ENCODE measurements at places on chromosomes 2 and 18. TPM values are rescaled to one million over a fixed set of nuclear protein-coding genes. Genes with fewer than 3 reads are reported as not detected.

DNA sequence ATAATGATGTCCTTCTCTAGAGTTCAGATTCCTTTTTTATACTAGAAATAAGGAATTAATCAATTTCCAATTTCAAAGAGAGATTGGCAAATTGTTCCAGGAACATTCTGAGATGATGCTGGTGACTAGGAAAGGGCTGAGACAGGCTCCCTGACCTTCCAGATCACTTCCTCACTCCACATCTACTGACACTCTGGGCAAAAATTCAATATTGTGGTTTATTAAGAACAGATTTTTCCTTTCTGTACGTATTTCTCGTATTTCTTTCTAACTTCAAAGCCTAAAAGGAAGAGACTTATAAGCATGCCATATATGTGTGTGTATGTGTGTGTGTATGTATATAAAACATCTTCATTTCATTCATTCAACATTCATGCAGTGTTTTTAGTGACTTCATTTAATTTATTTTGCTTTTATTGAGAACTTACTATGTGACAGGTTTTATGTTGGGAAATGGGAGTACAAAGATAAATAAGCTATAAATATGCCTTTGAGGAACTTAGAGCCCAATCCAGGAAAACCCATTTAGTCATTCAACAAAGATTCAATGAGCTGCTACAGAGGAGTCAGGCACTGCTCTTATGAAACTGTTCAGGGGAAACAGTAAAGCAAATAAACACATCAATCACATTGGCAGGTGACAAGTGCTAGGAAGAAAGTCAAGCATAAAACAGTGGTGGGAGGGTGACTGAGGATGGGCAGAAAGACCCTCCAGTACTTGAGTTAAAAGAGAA is 137.9 kb downstream of the RDH14 start:
- no peak for DNase-seq

CABLES1 gene
- 4.5 TPM for polyA plus RNA-seq

DNA sequence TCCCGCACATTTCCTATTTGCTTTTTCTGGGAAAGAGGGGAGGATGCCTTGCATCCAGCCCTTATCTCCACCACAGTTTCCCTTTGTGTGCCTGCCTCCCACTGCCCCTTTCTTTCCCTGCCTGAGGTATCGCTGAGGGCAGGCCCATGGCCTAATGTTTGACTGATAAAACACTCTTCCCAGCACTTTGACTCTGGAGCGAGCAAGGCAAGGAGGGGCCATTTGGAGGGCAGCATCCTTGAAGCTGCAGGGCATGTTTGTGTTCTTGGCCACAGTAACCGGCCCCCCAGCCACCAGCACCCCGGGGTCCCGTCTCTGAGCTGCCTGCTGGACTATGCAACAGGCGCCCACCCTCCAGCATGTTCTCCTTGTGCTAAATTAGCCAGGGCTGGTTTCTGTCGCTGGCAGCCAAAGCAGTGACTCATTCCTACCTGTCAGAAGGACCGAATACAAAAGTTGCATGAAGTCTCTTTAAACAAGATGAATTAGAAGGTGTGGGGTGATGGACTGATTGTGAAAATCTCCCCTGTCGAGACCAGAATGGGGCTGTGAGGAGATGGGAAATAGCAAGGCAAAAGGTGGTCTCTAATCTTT is 50.7 kb downstream of the BCL2L11 start:
- DNase-seq: no peak

IL37 gene
- not detected for polyA plus RNA-seq

DNA sequence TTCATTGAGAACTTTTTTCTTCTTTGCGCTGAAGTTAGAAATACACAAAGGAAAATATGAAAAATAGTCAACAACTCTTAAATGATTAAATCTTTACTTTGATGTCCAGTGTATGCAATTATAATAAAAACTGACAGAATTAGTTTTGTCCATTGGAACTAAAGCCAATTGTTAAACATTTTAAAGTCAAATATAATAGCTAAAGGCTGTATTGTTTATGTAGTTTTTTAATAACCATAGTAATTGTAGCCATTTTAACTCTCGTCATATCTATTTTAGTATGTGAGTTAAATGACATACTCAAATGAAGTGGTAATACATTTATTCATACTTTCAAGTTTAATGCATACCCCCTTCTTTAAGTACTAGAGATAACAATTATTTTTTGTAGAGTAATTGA is 4.7 kb upstream of the COBLL1 start:
- no peak for DNase-seq

DNA sequence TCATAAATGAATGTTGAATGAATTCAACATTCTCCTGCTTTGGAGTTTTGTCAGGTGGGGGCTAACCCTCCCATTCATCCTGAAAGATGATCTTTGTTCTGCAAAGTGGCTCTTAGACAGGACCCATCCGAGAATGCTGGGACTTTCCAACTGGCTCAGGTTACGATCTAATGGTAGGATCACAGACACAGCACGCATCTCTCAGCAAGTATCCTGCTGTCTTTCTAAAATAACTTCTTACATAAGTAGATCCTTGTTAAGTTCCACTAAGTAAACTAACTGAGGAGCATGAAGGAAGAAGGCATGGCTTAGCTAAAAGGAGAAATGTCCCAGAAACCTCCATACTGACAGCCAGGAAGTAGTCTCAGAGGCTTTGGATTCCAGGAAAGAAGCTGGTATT is 23.7 kb downstream of the CYP27A1 start:
- DNase-seq: no peak

All from urinary bladder (tissue), 4 donors.